ENCODE measurements at places on chromosomes 2 and 18.

- H3K36me3 ChIP-seq = no peaks in the 10 kb centered on the region
- no peak overlapping the region for H3K27ac ChIP-seq
- DNase-seq = no peak
- no peaks in the 10 kb centered on the region for H3K27me3 ChIP-seq
- H3K4me1 ChIP-seq = no peaks in the 10 kb centered on the region
Measured at GRCh38 chr2:6975988-6976387, 58.8 kb downstream of the RNF144A start.

GRCh38 chr18:56999823-57000222 lies 147.1 kb upstream of the BOD1L2 start:
- no peak overlapping the region for H3K27ac ChIP-seq
- no peak overlapping the region for H3K4me3 ChIP-seq
- DNase-seq = no peak
- no peaks in the 10 kb centered on the region for H3K4me1 ChIP-seq

GRCh38 chr2:196955036-196955435 lies 28.5 kb upstream of the PGAP1 start:
- H3K4me3 ChIP-seq = no peak overlapping the region
- no peaks in the 10 kb centered on the region for H3K27me3 ChIP-seq
- no peak for DNase-seq
- H3K36me3 ChIP-seq = no peaks in the 10 kb centered on the region

GRCh38 chr18:24991141-24992060 lies 360.6 kb downstream of the ZNF521 start:
- no peaks in the 10 kb centered on the region for H3K27me3 ChIP-seq
- no peak for DNase-seq
- peaks cover 15% of the 10 kb centered on the region for H3K4me1 ChIP-seq
- no peak overlapping the region for H3K27ac ChIP-seq
- no peak overlapping the region for H3K4me3 ChIP-seq

- no peak overlapping the region for H3K4me3 ChIP-seq
- H3K4me1 ChIP-seq = no peaks in the 10 kb centered on the region
- no peaks in the 10 kb centered on the region for H3K36me3 ChIP-seq
- H3K27me3 ChIP-seq = no peaks in the 10 kb centered on the region
- DNase-seq = no peak
Measured at GRCh38 chr2:224404796-224405195, 2.9 kb upstream of the FAM124B start.

- H3K36me3 ChIP-seq = no peaks in the 10 kb centered on the region
- peaks cover 1% of the 10 kb centered on the region for H3K4me1 ChIP-seq
- no peak for DNase-seq
- H3K27ac ChIP-seq = no peak overlapping the region
Measured at GRCh38 chr18:37408676-37409265, 156.8 kb downstream of the CELF4 start.

- no peak overlapping the region for H3K4me3 ChIP-seq
- no peak overlapping the region for H3K27ac ChIP-seq
- H3K4me1 ChIP-seq = no peaks in the 10 kb centered on the region
- no peaks in the 10 kb centered on the region for H3K27me3 ChIP-seq
- no peaks in the 10 kb centered on the region for H3K36me3 ChIP-seq
Measured at GRCh38 chr2:172307800-172308199, 119.6 kb upstream of the ITGA6 start.

GRCh38 chr18:80192653-80193385 lies 54.5 kb downstream of the PARD6G start:
- H3K4me1 ChIP-seq = peaks cover 6% of the 10 kb centered on the region
- H3K27ac ChIP-seq = no peak overlapping the region
- H3K4me3 ChIP-seq = no peak overlapping the region
- H3K27me3 ChIP-seq = no peaks in the 10 kb centered on the region

- no peak overlapping the region for H3K27ac ChIP-seq
- peaks cover 28% of the 10 kb centered on the region for H3K36me3 ChIP-seq
- no peaks in the 10 kb centered on the region for H3K27me3 ChIP-seq
Measured at GRCh38 chr2:74856599-74856998, 22.7 kb downstream of the HK2 start.

DNA sequence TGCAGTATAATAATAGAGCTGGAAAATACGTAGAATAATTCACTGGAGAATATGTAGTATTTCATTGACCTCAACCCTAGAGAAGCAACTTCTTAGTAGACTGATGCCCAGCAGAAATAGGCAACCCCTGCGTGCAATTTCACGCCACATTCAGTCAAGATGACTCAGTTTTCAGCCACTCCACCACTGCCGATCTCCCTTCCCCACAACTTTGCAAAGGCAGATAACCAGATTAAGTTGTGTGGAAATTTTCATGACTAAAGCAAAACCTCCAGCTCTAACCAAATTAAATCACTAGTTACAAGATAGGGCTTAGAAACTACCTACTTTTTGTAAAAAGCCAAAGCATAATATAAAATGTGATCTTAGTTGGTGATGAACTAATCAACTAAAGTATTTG lies 63.3 kb upstream of the STK17B start:
- no peak for DNase-seq
- no peaks in the 10 kb centered on the region for H3K36me3 ChIP-seq
- no peak overlapping the region for H3K4me3 ChIP-seq
- H3K27me3 ChIP-seq = no peaks in the 10 kb centered on the region
- no peak overlapping the region for H3K27ac ChIP-seq

GRCh38 chr18:25225151-25225550 lies 126.8 kb downstream of the ZNF521 start:
- H3K36me3 ChIP-seq = peaks cover 3% of the 10 kb centered on the region

DNA sequence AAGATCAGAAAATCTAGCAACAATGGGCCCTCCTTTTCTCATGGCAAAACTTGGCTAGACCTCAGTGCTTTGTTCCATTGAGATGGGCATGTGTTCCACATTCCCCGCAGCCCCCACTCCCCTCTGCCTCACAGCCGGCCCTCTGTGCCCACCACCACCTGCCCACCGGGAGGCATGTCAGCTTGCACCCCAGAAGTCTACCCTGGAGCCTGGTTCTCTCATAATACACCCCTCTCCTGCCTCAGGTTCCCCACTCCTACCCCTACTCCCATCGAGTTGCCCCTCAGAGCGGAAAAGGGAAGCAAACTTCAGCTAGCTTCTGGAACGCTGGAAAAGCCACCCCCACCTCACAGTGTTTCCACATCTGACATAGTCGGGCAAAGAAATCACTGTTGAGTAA lies 219.0 kb downstream of the ANAPC1 start:
- no peaks in the 10 kb centered on the region for H3K27me3 ChIP-seq
- no peak for DNase-seq
- peaks cover under 1% of the 10 kb centered on the region for H3K4me1 ChIP-seq
- H3K36me3 ChIP-seq = no peaks in the 10 kb centered on the region
- H3K27ac ChIP-seq = no peak overlapping the region
- no peak overlapping the region for H3K4me3 ChIP-seq

- H3K4me1 ChIP-seq = peaks cover 4% of the 10 kb centered on the region
- H3K27me3 ChIP-seq = no peaks in the 10 kb centered on the region
- H3K4me3 ChIP-seq = no peak overlapping the region
- no peak overlapping the region for H3K27ac ChIP-seq
- no peaks in the 10 kb centered on the region for H3K36me3 ChIP-seq
- no peak for DNase-seq
Measured at GRCh38 chr18:11005528-11005927, 143.8 kb downstream of the PIEZO2 start.

- no peak overlapping the region for H3K4me3 ChIP-seq
- no peaks in the 10 kb centered on the region for H3K27me3 ChIP-seq
Measured at GRCh38 chr2:42055573-42056514, 8.0 kb downstream of the PKDCC start.

GRCh38 chr18:8162802-8163201 lies 446.4 kb upstream of the RAB12 start:
- H3K27ac ChIP-seq = no peak overlapping the region
- no peaks in the 10 kb centered on the region for H3K36me3 ChIP-seq
- no peaks in the 10 kb centered on the region for H3K4me1 ChIP-seq
- H3K4me3 ChIP-seq = no peak overlapping the region
- no peaks in the 10 kb centered on the region for H3K27me3 ChIP-seq

DNA sequence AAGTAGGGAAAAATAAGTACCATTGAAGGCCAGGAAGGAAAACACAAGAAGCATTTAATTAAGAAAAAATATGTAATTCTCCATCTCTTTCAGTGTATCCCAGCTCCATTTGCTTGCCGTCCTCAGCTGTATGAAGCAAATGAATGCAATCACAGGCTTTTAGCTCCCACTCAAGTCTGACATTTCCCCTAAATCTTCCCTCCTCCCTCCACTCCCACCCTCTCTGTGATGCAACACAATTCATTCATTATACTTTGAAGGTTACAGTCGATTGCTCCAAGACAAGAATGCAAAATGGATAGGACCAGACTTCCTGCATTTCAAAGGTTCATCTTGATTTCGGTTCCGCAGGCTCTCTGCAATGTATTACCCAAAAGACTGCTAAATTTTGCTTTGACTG lies 172.7 kb upstream of the SERPINE2 start:
- no peaks in the 10 kb centered on the region for H3K27me3 ChIP-seq
- no peak overlapping the region for H3K27ac ChIP-seq
- no peak for DNase-seq
- no peak overlapping the region for H3K4me3 ChIP-seq
- 0 out of 2 replicates have a peak, but pooled peaks cover 3% of the 10 kb centered on the region for H3K4me1 ChIP-seq

GRCh38 chr2:195202163-195202845 lies 454.7 kb upstream of the SLC39A10 start:
- no peaks in the 10 kb centered on the region for H3K36me3 ChIP-seq
- H3K27me3 ChIP-seq = no peaks in the 10 kb centered on the region

- H3K27ac ChIP-seq = no peak overlapping the region
- no peaks in the 10 kb centered on the region for H3K36me3 ChIP-seq
- H3K27me3 ChIP-seq = no peaks in the 10 kb centered on the region
- no peaks in the 10 kb centered on the region for H3K4me1 ChIP-seq
- H3K4me3 ChIP-seq = no peak overlapping the region
- DNase-seq = no peak
Measured at GRCh38 chr2:38417745-38418689, 40.9 kb upstream of the ATL2 start.

- no peaks in the 10 kb centered on the region for H3K4me1 ChIP-seq
- no peaks in the 10 kb centered on the region for H3K36me3 ChIP-seq
- H3K27me3 ChIP-seq = no peaks in the 10 kb centered on the region
- H3K4me3 ChIP-seq = no peak overlapping the region
Measured at GRCh38 chr18:9147440-9148202, 11.0 kb downstream of the ANKRD12 start.

GRCh38 chr18:50094221-50094773 lies 100.7 kb downstream of the MYO5B start:
- no peaks in the 10 kb centered on the region for H3K36me3 ChIP-seq
- no peaks in the 10 kb centered on the region for H3K27me3 ChIP-seq
- DNase-seq = no peak
- H3K27ac ChIP-seq = no peak overlapping the region
- peaks cover 16% of the 10 kb centered on the region for H3K4me1 ChIP-seq
- no peak overlapping the region for H3K4me3 ChIP-seq

DNA sequence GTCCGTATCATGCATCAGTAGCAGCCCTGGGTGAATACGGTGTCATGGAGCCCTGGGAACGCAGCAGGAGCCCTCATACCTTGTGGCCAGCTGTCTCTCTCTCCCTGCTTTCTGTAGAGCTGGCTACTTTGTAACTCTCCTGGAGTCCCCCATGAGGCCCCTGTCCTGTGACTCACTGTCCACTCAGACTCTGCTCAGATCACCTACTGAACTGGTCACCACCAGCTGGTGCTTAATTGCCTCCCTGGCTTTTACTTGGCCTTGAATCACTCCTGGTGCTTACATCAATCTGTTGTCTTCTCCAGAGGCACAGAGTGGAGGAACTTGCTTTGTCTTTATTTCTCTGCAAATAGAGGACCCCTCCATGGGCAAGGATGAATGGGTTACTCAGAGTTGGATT lies 172.7 kb downstream of the HRH4 start:
- 0 out of 2 replicates have a peak, but pooled peaks cover 2% of the 10 kb centered on the region for H3K4me1 ChIP-seq
- H3K27me3 ChIP-seq = no peaks in the 10 kb centered on the region
- no peak overlapping the region for H3K27ac ChIP-seq
- no peaks in the 10 kb centered on the region for H3K36me3 ChIP-seq
- no peak overlapping the region for H3K4me3 ChIP-seq

DNA sequence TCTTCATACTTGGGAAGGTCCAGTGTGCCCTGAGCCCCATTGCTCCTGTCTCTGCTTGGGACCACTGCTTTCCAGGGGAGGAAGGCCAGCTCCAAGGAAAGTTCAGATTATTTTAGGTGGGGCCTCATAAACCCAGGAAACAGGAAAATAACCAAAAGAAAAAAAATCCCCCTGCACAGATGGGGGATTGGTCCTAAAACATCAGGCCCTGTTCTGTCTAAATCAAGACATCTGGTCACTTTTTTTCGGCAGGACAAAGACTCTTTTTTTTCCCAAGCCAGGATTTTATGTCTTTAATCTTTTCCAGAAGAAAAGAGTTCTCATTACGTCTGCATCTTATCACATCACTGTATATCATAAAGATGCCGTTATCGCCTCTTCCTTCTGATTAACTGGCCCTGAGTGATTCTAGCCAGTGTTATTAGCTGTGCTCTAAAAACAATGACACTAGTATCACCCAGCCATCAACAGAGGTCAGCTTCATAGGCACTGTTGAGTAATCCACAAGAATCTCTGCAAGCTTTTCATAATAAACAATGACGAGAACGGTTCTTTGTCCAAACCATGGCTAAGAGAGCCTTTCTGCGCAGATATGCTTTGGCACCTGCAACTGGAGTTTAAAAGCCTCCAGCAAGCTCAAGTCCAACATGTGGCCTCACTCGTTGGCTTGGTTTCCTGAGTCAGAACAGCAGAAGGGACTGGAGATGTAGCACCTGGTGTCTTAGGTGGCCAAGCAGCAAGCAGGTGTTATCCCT lies 138.2 kb downstream of the VAPA start:
- no peaks in the 10 kb centered on the region for H3K36me3 ChIP-seq
- H3K27ac ChIP-seq = no peak overlapping the region
- H3K4me3 ChIP-seq = no peak overlapping the region
- H3K4me1 ChIP-seq = no peaks in the 10 kb centered on the region
- no peak for DNase-seq

DNA sequence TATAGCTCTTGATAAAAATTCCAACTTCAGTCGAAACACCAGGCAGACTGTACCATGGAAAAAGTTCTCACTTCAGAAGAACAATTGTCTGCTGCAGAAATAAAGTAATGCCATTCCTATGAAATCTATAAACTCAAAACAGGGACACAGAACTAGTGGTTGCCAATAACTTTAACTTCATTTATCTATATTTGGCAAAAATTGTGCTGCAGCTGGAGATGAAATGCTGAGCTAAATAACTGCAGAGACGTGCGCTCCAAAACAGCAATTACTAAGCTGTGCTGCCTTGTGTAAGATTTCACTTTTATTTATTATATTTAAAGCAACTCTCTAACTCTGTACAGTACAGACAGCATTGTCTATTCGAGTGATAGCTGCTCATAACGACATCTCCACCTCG lies 540.1 kb upstream of the ID2 start:
- no peak overlapping the region for H3K27ac ChIP-seq
- no peak for DNase-seq
- no peaks in the 10 kb centered on the region for H3K4me1 ChIP-seq
- no peak overlapping the region for H3K4me3 ChIP-seq
- H3K36me3 ChIP-seq = no peaks in the 10 kb centered on the region
